ENCODE measurements at places on chromosomes 1 and 21. TPM values are rescaled to one million over a fixed set of nuclear protein-coding genes. Genes with fewer than 3 reads are reported as not detected.

- DNase-seq = no peak
These were observed 74.4 kb downstream of the CAMTA1 start for GRCh38 chr1:6859415-6860343.

DNA sequence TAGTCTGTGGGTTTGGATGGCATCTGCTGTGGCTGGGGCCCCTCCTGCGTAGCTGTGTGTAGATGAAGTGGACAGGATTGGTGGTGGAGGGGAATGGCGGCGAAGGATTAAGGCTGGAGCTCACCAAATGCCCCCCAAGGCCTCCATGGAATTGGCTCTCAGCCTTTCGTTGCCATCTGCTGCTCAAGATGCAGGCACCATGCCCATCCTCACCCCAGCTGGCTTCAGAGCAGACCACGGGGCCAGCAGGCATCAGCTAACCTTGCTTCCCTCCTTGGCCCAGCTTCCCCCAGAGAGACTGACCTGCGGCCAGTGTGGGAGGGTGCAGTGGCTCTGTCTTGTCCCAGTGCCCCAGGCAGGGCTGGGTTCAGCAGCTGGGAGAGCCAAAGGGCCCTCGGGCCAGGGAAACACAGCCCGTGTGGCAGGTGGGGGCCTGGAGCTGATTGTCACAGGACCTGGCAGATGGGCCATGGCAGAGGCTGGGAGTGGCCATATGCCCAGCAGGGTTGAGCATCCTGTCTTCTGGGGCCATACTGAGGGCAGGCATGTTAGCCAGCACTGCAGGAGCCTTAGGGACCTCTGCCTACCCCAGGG, 66.8 kb upstream of the ACTL8 start:
- DNase-seq = no peak

GRCh38 chr1:10825592-10825991, 29.1 kb upstream of the CASZ1 start:
- no peak for DNase-seq

- no peak for DNase-seq
These were observed 12.9 kb downstream of the MTR start for GRCh38 chr1:236808005-236808404.

- DNase-seq = no peak
These were observed 57.2 kb downstream of the TGFBR3 start for GRCh38 chr1:91828583-91829281.

DNA sequence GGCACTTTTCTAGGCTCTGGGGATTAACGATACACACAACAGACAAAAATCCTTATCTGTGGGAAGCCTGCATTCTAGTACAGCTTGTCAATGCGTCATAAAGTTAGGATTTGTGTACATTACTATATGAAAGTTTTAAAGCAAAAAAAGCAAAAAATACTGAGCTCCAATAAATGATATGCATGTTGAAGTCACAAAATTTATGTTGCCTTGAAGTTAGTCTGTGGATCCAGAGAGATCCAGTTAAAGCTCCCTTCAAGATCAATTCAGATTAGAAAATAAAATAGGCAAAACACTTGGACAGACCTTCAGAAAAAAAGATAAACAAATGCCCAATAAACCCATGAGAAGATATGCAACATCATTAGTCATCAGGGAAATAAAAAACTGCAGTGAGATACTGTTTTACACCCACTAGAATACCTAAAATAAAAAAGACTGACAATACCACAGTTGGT, 33.1 kb upstream of the KCNQ4 start:
- no peak for DNase-seq

DNA sequence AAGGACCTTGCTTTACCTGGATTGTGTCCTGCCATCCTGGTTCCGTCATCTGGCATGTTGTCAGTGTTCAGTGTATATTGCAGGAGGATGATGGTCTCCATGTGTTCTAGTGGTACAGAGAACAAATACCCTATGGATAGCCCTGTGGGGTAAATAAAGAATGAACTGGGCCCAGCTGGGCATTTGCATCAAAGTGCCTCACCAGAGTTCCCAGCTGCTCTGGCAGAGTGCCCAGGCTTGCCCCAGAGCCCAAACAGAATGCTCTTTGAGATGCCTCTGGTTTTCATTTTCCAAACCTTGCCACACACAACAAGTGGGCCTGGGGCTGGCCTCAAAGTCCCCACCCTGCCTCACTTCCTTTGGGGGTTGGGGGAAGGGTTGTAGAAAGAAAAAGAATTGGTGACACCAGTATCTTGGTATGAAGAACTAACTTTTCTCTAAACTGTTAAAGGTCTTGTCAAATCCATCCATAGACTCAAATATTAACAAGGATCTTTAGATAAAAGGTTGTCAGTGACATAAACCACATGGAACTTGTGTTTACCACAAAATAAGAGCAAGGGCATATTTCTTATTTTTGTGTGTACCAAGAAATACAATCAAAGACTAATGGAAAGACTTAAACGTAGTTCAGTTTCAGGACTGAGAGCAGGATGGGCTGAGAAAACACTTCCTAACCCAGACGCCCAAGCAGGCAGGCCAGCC, 82.2 kb downstream of the LMO4 start:
- DNase-seq = peak; percentile 72

GRCh38 chr1:58818075-58818474, 34.2 kb upstream of the JUN start:
- DNase-seq = no peak

DNA sequence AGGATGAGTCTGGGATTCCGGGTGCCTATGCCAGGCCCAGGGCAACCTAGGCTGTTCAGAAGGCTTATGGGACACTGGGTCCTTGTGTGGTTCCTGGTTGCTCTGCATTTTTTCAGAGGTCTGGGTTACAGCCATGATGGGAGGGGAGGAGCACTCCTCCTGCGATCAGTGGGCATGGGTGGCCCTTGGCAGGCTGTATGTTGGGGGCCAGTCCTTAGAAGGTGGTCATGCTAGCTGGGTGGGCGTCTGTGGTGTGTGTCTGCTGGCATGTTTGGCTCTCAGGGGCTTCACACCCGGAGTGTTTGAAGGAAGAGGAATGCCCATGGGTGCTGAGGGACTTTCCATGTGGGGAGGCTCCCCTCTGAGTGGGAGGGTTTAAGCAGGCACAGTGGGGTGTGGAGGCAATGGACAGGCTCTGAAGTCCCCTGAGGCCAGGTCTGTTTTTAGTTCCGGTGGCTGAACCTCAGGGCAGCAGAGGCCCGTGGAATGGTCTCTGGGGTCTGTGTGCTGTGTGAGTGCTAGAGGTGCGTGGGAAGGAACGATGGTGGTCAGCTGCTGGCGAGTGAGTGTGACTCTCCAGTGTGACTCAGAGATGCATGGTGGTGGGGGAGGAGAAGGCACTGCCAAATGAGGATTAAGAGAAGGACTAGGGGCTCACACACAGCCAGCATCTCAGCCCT, 25.3 kb downstream of the CACNA1E start:
- DNase-seq = no peak

- peak; percentile 77 for DNase-seq
These were observed 5.1 kb downstream of the MAP7D1 start for GRCh38 chr1:36160949-36161485.

- peak; percentile 71 for DNase-seq
These were observed 2.2 kb upstream of the NEGR1 start for GRCh38 chr1:72284348-72285073.

DNA sequence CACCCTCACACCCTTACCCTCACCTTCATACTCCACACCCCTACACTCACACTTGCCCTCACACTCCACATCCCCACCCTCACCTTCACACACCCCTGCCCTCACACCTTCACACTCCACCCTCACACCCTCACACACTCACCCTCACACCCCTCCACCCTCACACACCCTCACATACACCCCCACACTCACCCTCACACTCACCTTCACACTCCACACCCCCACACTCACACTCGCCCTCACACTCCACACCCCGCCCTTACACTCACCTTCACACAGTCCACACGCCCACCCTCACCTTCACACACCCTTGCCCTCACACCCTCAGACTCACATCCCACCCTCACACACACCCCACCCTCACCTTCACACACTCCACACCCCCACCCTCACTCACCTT, 43.6 kb upstream of the EDN2 start:
- DNase-seq = no peak

GRCh38 chr21:41802684-41803083, 35.8 kb upstream of the RIPK4 start:
- DNase-seq = peak; percentile 61

GRCh38 chr1:12031039-12031980, 12.0 kb downstream of the MIIP start:
- DNase-seq = no peak

DNA sequence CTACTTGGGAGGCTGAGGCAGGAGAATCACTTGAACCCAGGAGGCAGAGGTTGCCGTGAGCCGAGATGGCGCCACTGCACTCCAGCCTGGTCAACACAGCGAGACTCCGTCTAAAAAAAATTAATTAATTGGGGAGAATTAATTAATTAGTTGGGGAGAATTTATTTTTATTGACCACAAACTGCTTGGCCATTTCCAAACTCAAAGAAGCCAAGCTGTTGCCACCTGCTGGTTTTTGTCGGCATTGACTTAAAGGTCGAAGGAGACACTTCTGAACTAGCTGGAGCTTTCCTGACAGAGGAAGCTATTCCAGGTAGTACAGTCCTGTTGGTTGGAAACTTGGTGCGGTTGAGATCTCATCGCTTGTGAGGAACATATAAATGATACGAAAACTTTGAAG, 13.1 kb downstream of the MAP1LC3C start:
- no peak for DNase-seq

DNA sequence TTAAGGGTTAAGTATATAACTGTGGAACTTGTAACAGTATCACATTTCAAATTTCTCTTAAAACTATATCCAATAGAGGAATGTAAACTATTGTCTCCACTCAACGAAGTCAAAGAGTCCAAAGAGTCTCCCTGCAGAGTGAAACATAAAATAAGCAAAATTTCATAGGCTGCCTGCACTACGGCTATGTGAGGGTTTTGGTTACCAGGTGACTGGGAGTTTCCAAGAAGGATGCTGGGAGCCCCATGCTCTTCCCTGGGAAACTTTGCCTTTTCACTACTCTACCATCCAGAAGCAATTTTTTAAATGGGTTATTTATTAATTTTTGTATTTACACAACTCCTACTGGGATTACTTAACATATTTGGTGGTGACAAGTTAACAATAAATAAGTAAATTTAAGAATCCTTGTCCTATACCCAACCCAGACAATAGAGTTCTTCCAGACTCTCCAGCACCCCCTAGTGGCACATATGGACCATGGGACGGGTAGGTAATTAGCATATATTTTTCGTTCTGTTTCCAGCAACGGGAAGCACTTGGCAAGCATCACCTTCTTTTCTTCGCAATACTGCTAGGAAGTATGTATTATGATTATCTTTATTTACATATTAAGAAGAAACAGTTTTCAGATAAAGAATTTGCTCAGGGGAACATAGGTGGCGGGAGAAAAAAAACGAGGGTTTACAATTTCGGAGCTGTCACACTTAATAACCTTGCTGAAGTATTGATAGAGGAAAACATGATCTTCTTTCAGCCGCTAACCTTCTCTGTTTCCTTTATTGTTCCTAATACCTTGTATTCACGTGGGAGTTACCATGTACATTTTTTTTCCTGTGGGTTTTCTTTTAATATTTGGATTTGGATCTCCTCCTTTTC, 3.5 kb downstream of the FMO2 start:
- DNase-seq = peak; percentile 90

DNA sequence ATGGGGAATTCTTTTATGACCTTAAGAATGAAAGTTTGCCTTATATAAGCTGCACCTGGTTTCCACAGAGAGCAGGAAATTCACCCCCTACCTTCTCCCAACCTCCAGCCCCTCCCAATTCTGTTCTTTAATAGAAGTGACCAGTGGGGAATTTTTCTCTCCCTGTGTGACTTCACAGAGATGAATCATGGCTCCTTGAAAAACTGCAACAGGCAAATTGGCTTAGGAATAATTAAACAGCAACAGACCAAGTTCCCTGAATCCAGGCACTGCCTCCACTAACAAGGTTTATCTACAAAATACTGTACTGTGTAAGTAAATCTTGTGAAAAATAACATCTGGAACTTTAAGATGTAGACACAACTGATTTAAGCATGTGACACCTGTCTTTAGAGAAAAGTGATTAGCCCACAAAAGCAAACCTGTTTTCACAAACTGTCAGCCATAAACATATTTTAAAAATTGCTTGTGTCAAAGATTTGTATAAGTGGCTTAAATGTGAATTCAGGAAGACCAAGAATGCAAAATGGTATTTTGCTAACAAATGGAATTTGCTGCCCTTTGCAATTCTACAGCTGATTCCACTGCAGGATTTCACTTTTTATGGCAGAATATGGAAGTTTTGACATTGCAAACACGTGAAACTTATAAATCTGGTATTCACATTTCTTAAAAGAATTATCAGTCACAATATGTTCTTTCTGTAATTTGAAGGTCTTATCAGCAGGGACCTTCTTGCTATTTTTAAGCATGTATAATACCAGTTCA, 54.0 kb downstream of the ALG14 start:
- DNase-seq = no peak

Gene FTCD
- 0.26 TPM for total RNA-seq

Gene LAMTOR2
- 71.5 TPM for total RNA-seq

Gene RIPK4
- total RNA-seq = 12.9 TPM

Gene CTSK
- total RNA-seq = 11.1 TPM

Gene OR10Z1
- not detected for total RNA-seq

Gene TRIM46
- total RNA-seq = 0.60 TPM

Gene MATN1
- 0.57 TPM for total RNA-seq

Gene IFNAR2
- 22.6 TPM for total RNA-seq

Gene OR2L2
- 0.09 TPM for total RNA-seq

Gene CELSR2
- 7.6 TPM for total RNA-seq

Gene ARHGAP30
- total RNA-seq = 49.5 TPM

Gene EVA1C
- 13.9 TPM for total RNA-seq

All from lung (tissue), 17 donors.